B cell (primary cell): ENCODE measurements at places on chromosomes 11 and 22.

- no peak for DNase-seq
These were observed 86.3 kb upstream of the CRYBB3 start for GRCh38 chr22:25113316-25113721.

DNA sequence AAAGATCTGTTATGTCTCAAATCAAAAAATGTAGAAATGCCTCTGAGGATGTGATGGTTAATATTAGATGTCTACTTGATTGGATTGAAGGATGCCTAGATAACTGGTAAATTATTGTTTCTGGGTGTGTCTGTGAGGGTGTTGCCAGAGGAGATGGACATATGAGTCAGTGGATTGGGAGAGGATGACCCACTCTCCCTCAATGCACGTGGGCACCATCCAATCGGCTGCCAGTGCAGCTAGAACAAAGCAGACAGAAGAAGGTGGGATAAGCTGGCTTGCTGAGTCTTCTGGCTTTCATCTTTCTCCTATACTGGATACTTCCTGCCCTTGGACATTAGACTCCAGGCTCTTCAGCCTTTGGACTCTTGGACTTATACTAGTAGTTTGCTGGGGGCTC is 430.3 kb downstream of the SOX6 start:
- no peak for DNase-seq

GRCh38 chr22:20036535-20037392 is 15.9 kb downstream of the TANGO2 start:
- DNase-seq = no peak

DNA sequence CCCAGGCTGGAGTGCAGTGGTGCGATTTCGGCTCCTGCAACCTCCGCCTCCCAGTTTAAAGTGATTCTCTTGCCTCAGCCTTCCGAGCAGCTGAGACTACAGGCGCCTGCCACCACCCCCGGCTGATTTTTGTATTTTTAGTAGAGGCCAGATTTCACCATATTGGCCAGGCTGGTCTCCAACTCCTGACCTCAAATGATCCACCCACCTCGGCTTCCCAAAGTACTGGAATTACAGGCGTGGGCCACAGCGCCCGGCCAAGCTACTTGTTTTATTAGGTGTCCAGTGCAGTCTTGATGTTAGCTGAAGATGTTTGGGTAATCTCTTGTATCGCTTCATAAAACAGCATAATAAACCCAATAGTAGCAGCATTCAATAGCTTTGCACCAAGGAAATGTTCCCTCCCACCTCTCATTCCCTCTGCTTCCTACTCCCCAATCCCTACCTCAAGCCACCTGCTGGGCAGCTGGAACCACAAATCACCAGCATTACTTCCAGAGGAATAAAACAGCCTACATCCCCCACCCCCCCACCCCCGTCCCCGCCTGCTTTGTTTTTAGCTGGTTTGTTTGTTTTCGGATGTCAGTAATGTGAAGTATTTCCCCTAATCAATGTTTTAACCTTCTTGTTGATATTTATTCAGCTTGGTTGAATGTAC is 11.0 kb upstream of the GRIK4 start:
- no peak for DNase-seq

DNA sequence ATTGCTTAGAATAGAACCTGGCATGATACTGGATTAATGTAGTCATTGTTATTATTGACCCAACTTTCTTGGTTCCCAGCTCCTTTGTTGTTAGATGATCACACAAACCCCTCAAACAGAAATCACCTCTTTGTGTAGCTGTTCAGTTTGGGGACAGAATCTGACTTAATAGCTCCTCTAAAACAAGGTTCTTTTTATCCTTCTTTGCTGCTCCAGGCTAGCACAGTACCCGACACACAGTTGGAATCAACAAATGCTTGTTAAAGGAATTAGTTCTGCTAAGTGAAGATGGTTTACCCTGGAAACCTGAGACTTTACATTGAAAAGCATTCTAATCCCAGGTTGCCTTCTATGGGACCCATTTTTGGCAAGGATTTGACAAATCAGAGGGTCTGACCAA is 43.9 kb downstream of the GAB2 start:
- DNase-seq = no peak

DNA sequence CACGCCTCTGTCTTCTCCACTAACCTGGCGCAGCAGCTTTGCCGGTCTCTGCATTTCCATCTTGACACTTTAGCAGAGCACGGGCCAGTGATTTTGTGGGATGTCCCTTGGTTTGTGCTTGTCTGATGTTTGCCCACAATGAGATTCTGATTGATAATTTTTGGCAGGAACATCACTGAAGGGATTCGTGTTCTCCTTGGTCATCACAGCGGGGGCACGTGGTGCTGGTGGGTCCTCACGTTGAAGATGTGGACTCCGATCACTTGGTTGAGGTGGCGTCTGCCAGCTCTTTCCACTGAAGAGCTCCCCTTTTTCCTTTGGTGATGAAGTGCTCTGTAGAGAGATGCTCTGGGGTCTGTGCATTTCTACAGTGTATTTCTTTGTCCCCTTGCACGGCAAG is 37.2 kb downstream of the TBC1D22A start:
- DNase-seq = no peak

DNA sequence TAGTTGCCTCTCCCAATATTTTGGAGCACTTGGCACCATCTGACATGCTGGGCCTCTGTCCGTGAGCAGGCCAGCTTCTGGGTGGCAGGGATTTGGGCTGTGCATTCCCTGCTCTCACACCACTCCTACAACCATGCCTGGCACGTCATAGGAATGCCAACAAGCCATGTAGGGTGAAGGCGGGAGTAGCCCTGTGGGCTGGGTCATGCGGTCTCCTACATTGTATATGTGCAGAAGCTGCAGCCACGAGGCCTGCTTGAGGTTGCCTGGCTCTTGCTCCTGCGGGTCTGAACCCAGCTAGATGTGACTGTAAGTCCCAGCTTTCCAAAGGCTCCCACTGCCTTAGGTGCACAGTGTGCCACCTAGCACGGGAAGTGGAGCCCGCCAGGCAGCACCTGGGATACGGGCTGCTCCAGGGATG is 14.5 kb downstream of the MYEOV start:
- DNase-seq = no peak

- DNase-seq = no peak
These were observed 443.1 kb downstream of the SOX6 start for GRCh38 chr11:15913261-15913660.
